Renal pelvis (tissue), 12 donors: ENCODE measurements at places on chromosomes 11 and 22.

GRCh38 chr11:3826721-3827120, 14.0 kb downstream of the RHOG start:
- no peak for DNase-seq

GRCh38 chr11:125464270-125464662, 31.8 kb downstream of the FEZ1 start:
- no peak for DNase-seq

DNA sequence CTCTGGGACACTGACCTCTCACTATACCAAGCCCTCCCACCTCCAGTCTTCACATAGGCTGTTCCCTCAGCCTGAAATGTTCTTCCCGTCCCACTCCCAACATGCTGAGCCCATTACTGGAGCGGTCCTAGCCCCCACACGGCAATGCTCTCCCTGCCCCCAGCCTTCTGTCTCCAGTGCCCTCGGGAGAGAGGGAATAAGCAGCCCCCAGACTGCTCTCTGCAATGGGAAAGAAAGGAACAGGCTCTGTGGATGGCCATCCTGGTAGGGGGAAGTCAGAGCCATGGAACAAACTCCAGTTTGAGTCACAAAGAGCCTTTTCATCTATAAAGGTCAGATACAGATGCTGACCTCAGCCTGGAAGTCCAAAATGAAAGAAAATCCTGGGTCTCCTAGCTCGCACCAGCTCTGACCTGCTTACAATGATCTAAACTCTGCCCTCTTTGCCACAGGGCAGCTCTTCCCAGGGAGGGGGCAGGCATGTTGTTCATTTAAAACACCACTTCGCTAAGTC, 62.6 kb downstream of the FLRT1 start:
- no peak for DNase-seq

GRCh38 chr22:33296941-33297340, 238.8 kb upstream of the SYN3 start:
- DNase-seq = no peak

DNA sequence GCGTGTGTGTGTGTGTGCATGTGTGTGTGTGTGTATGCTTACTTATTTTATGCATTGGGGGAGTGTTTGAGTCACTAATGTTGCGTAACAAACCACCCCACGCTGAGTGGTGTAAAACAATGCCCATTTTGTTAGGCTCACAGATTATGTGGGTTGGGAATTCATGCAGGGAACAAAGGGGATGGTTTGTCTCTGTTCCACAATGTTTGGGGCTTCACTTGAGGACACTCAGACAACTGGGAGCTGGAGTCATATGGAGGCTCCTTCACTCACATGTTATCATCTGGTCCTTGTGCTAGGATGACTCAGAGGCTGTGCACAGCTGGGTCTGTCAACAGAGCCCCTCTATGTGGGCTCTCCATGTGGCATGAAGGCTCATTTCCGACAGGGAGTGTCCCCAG, 51.3 kb upstream of the LARGE1 start:
- DNase-seq = no peak

DNA sequence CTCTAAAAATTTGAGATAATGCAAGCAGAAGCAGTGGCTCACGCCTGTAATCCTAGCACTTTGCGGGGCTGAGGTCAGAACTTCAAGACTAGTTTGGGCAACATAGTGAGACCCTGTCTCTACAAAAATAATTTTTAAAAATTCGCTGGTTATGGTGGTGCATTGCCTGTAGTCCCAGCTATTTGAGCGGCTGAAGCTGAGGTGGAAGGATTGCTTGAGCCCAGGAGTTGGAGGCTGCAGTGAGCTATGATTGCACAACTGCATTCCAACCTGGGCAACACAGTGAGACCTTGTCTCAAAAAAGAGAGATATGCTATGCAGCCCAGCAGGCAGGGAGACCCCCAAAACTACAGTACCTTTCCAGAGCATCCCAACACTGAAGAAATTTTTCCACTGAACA, 2.3 kb downstream of the CTSC start:
- DNase-seq = no peak

- no peak for DNase-seq
Observed at GRCh38 chr22:24498824-24499223, 3.7 kb downstream of the UPB1 start.

GRCh38 chr11:67153971-67154370, 34.9 kb downstream of the KDM2A start:
- DNase-seq = no peak

DNA sequence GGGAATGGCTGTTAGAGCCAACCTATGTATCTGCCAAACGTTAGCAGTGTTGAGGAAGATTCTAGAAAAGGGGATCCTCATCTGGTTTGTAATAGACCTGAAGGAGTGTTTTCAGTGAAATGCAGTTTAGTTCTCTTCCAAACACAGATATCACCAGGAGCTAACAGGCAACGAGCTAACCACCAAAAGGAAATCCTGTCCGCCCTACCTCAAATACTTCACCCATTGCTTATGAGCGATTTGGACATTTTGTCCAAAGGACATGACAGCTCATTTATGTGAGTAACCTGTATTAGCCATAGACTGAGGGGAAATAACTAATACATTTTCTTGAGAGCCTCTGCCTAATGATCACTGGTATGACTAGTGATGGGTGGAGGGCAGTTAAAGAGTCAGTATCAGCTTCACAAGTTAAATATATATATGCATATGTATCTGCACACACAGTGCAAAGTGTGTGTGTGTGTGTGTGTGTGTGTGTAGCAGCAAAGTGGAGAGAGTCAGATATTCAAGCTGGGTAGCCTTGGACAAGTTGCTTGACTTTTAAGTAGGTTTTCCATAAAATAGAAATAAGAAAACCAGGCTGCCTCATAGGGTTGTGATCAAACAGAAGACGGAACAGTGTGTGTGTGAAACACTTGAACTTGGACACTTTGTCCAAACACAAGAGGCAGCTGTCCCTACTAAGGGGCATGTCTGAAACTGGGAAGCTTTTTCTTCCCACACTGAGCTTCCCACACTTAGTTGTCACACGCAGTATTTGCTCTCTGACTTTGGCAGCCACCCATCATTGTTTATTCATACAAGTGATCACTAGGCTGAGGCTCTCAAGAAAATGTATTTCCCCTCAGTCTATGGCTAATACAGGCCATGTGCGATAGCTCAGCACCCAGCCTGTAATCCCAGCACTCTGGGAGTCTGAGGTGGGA, 940 bp upstream of the C11orf91 start:
- no peak for DNase-seq

DNA sequence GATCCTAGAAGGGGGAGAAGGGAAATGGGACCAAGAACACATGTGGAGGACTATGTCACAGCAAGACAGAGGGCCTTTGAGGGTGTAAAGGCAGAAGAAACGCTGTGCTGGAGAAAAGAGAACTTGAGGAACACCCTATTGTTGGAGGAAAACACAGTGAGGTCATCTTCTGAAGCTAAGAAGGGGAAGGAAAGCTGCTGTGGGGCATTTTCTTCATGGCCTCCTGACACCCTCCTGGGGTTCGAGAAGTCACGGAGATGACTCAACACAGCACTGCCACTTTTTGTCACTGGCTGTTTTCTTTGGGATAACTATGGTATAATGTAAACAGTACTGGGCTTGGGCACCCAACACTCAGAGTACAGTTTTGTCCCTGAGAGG, 492.6 kb upstream of the CADM1 start:
- no peak for DNase-seq

- peak; percentile 95 for DNase-seq
Observed at GRCh38 chr22:38872172-38872830, at the start of gene CBX6. Gene CBX6 (minus strand): TSS chr22:38872216. CDS start chr22:38872190, 26 bp downstream.
